Stimulated activated CD4-positive, alpha-beta T cell treated with anti-CD3 and anti-CD28 coated beads, Interleukin-15, amount 100 ng/mL, for 1 hour (primary cell): ENCODE measurements at places on chromosomes 7 and 10.

DNA sequence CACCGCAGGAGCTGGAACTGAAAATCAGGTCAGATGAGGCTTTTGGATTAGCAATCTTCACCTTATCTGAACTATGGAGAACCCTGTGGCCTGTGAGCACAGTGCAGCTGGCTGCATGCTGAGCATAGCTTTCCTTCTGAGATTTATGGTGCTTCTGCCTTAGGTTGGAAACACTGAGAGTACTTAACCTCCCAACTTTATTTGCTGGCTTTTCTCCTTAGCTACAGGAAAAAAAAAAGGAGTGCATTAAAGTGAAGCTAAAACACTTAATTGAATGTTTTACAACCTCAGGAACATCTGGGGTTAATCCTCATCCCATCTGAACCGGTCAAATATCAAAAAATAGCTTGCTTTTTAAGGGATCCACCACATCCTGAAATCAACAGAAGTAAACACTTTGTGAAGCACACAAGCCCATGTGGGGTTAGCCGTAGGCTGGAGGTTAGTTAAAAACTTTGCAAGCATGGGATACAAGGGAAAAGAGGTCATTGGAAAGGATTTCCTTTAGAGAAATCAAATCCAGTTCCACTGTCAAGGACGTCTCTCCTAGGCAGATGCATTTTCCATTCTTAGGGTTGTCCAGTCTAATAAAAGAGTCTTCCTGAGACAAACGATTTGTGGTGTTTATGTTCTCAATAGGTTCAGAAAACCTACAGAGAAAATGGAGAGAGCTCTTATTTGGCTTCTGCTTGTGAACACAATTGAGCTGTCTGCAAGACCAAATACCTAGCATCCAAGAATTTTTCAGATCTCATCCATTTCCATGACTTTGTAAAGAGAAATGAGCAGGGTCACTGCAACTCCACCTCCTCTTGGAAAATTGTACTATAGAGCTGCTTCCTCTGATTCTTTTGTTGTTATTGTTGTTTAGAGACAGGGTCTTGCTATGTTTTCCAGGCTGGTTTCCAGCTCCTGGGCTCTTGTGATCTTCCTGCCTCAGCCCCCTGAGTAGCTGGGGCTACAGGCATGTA lies 470.4 kb upstream of the IGFBP3 start:
- no peak for DNase-seq

GRCh38 chr10:30433306-30433729 lies 666 bp upstream of the MAP3K8 start:
- DNase-seq, result no peak

GRCh38 chr7:2000153-2000687 lies 232.5 kb downstream of the MAD1L1 start:
- no peak for DNase-seq

DNA sequence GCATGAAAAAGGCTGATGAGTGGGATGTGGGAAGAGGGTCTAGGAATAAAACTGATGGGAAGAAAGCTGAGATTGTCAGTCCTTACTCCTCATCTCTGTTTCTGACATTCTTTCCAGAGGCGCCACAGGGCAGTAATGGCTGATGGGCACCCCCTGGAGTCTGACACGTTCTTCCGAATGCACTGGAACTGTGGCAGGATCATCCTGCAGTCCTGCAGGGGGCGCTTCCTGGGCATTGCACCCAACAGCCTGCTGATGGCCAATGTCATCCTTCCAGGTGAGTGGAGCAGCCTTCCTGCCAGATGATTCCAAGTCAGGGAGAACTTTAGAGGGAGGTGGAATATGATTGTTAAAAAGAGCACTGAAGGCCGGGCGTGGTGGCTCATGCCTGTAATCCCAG lies 4.8 kb downstream of the FSCN3 start:
- DNase-seq, result no peak

- no peak for DNase-seq
Observed at GRCh38 chr10:128360783-128361182, 234.6 kb upstream of the MKI67 start.

DNA sequence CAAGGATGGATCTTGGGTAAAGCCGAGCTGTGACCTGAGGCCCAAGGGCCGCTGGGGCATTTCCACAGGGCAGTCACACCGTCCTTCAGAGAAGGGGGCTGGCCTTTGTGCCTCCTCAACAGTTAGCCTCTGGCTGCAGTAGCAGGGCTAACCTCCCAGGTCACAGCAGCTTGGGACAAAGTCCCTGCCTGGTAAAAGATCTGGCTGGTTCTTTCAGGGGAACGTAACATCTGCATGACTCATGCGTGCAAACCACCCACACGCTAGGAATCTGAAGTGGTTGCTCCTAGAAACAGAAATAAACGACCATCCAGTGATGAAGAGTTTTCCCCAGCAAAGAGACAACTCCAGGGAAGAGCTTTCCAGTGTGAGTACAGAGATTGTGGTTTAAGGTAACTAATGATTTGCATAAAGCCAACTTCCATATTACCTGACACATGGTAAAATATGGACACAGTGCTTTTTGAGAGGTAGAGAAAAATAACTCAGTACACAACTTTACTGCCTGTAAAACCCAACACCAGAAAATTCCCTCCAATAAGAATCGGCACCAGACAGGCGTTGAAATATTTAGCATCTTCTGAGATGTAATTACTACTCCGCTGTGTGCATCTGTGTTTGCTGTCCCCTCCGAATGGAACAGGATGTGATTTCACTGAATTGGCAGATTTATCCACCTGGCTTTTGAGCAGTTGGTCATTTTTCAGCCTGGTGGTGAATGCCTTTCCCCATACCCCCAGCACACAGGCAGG lies 84.9 kb upstream of the ADRB1 start:
- DNase-seq, result no peak

DNA sequence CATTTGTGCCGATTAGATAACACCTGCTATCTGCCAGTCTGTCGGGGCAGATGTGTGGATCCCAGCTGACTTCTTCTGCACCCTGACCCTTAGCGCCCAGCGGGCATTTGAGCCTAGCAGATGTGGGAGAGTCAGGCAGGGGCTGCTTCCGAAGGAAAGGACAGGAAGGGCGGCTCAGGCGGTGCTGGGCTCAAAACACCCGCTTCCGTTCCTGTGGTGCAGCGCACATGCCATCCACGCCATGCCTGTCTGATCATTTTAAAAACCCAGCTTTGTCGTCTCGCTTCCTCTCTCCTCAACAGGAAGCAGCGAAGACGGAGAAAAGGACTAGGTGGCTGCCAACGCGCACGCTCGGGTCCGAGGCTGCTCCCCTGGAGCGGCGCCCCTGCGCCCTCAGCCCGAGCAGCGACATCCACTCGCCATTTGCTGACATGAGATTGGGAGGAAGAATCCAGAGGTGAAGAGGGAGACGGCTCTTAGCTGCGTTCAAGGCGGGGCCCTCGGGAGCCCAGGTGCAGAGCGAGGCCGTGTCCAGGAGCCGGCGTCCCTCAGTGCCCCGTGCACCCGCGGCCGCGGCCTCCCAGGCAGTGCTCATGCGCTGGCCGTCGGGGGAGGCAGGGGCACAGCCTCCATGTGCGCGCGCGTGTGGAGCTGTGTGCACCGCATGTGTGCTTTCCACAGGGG lies 5.9 kb upstream of the BHLHA15 start:
- DNase-seq, result no peak

DNA sequence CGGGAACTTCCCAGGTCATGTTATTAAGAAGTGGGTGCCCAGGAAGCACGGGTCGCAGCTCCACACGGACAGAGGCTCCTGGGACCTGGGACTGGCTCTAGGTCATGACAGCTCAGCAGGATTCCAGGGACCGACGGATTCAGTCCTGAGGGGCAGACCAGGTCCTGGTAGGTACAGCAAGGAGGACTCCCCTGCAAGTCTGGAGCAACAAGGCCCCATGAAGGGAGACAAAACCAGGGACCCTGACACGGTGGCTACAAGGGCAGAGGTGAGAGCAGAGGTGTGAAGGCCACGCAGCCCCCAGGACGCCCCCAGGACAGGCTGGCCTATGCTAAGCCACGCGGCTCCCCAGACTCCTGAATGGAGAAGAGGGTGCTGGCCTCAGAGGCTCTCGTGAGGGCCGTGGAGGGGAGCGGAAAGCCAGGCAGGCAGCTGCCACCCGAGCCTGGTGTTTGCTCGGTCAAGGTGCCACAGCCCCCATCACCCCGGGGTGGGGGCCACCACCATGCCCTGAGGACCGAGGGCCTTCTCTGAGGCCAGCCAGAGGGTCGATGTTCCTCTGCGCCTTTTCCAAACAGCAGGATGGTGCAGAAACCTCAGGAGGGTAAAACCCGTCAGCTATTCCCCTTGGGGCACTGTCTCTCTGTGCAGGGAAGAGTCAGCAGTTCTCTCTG lies 348.9 kb downstream of the PTPRN2 start:
- DNase-seq, result no peak

DNA sequence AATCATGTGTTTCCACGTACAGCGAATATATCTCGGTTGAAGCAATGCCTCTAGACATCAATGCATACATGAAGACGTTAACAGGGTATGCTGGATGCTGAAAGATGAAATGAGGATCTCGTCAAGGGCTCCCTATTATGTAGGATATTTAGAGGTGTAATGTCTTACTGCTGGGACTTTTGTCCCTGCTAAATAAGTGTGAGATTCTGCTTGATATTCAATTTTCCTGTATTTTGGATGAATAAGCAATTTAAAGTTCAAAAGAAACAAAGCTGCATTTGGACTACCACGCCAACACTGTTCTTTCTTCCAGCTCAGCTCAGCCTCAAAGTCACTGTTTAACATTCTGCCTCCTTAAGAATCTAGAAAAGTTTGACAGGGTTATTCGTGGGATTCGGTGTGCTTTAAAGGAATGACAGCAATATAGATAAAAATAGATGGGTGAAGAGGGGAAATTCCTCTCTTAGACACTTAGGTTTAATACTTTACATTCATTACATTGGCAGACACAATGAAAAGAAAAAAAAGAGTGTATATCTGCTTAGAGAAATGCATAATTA lies 110.1 kb upstream of the RHEB start:
- DNase-seq, result no peak

DNA sequence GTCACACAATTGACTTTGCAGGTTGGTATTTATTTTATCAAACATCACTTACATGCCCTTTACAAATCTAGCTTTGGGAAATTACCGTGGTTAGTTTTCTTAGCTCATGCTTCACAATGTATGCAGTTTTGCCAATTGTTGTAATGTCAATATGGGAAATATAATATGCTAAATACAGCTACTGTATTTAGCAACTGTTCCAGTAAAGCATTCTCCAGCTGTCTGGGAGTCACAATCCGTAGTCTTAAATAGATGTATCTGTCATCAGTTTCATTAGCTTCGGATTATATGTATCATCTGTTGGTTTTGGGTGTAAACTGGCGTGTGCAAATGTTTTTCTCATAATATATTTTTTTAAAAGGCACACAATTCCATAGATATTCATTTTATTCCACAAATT lies 19.4 kb upstream of the AHR start:
- DNase-seq, result no peak

DNA sequence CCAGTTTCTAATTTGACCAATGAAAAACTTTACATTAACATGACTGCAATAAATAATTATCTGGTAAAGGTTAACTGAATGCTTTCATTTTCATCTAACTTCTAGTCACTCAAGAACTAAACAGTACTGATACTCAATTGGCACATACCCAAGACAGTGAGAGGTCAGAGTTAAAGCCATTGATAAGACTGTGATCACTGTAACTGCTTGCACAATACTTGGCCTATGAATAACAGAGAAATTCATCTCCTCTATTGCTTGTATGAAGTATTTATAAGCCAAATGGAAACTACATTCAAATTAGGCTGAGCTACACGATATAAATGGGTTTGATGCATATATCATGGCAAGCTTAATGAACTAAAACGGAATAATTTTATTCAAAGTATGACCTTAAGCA lies 43.0 kb downstream of the HERC4 start:
- no peak for DNase-seq

DNA sequence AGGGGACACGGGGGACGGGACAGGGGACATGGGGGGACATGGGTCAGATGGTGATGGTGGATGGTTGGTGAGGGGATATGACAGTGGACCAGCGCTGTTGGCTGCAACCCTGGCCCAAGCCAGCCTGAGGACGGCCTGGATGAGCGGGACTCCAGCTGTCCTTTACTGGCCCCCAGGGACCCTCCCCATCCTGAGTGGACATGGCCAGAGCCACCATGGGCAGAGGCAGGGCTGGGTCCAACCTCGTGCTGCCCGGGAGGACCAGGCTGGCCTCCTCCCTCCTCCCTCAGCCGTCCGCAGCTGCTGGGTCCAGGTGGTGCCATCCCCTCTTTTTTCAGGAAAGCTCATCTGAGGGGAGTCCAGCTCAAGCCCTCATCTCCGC lies 30.4 kb downstream of the GET4 start:
- DNase-seq, result no peak

DNA sequence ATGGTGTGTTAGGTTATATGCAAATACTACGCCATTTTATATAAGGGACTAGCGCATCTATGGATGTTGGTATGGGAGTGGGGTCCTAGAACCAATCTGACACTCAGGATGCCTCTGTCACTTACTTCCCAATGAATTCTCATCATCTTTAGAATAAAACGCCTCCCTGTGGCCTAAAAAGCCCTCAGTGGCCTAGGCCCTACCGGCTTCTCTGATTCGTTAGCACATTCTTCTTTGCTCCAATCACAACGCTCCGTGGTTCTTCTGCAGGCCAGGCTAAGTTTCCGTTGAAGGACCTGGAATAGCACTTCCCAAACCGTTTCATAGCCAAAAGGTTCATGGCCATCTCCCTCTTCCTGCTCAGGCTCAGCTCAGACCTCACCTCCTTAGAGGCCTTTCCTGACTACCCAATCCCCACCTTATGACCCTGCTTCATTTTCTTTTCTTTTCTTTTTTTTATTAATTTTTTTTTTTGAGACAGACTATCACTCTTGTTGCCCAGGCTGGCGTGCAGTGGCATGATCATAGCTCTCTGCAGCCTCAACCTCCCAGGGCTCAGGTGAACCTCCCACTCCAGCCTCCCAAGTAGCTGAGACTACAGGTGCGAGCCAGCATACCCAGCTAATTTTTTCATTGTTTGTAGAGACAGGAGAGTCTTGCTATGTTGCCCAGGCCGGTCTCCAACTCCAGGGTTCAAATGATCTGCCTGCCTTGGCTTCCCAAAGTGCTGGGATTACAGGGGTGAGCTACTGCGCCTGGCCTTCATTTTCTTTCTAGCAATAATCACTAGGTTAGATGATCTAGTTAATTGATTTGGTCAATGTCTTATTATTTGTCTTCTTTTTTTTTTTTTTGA lies 24.5 kb upstream of the YWHAG start:
- DNase-seq, result no peak

DNA sequence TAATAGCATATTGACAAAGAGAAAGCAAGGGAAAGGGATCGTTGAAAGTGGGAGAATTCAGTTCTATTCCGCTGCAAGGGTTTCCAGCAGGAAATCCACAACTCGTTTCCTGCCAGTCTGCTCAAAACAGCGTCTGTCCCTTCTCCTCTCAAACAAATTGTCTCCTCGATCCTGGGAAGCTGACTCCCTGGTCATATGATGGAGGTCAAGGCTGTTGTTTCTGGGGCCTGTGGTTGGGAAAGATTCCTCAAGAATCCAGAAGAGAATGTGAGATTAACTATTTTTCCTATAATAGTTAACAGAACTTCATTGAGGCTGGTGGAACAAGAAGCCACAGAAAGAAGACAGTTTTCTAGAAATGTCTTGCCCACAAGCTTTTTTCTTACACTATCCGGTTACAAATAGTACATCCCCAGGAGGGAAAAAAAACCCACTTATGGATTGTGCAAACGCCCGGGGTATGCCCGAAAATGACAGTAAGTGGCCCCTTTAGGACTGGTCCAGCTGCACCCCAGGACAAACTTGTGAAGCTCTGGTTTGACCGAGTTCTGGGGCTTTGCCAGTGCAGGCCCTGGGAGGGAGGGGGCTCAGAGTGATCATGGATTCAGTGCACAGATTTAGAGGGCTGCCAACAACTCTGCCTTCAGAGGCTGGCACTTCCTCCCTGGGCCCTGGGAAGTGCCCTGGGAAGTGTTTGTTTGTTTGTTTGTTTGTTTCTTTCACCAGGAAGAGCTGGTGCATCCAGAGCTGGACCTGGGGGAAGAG lies 49.4 kb upstream of the CTBP2 start:
- no peak for DNase-seq
